RCC 7860 (cell line): ENCODE measurements at places on chromosomes 7 and 10.

DNA sequence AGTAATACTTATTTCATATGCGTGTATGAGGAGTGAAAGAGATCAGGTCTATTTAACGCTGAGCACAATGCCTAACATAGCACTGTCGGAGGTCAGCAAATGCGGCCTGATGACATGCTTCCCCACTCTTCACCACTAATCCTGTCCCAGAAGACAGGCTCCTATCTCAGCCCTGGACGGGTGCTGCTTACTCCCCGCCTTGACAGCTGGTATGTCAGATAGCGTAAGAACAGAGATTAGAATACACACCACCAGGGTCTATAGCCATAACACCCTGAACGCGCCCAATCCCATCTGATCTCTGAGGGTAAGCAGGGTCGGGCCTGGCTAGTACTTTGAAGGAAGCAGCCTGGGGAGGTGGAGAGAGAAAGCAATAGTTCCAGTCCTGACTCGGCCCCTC lies 32.3 kb upstream of the TM9SF3 start:
- DNase-seq: no peak

GRCh38 chr10:10662716-10663408 lies 354.8 kb upstream of the CELF2 start:
- no peak for DNase-seq

DNA sequence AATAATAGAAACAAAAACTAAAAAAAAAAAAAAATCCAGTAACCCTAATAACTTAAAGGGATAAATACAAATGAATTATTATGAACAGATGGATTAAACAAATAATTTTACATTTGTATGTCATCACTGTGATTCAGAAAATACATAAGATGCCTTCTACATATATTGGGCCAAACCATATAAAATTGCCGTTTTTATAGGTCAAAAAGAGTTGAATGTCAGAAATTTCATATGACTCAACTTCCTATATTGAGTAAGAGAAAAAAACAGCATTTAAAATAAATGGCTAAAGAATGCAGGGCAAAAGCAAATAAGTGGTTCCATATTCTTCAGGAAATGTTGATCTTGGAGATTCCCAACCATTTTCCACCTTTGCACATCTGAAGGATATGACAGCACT lies 9.4 kb downstream of the SLC35B4 start:
- DNase-seq: no peak

GRCh38 chr7:156123362-156123761 lies 311.1 kb upstream of the SHH start:
- DNase-seq: no peak

- DNase-seq: no peak
Observed at GRCh38 chr10:112006407-112006806, 177.2 kb downstream of the GPAM start.

GRCh38 chr7:27641581-27642230 lies 21.0 kb downstream of the HIBADH start:
- DNase-seq: peak; percentile 62

DNA sequence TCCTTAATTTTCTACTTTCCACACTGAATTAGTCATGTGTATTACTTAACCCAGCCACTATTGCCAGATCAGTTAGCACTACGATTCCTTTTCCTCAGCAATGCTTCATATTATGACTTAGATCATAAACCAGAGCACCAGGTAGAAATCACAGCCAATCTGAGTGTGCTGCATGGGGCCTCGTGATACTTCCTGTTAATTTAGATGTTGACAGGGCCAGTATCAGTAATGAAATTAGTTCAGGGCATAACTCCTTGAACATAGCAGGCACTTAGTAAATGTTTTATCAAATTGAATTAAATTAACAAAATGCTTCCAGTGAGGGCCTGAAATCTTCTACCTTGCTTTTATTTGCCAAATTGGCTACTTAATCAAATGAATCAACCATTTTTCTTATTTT lies 169.3 kb upstream of the LRGUK start:
- DNase-seq: no peak

DNA sequence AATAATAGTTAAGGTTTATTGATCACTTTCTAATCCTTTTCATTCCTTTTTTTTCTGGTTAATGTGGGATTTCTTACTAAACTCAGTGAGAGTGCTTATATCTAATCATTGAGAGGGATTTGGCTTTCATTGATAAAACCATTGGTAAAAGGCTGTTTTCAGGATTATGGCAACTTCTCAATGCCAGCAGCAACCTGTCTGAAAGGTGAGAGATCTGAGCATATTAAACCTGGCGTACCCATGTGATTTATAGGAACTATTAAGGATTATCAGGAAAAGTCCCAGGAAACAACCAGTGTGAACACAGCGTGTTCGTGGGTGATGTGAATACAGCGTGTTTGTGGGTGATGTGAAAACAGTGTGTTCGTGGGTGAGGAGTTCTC lies 65.9 kb downstream of the PDIA4 start:
- DNase-seq: no peak

DNA sequence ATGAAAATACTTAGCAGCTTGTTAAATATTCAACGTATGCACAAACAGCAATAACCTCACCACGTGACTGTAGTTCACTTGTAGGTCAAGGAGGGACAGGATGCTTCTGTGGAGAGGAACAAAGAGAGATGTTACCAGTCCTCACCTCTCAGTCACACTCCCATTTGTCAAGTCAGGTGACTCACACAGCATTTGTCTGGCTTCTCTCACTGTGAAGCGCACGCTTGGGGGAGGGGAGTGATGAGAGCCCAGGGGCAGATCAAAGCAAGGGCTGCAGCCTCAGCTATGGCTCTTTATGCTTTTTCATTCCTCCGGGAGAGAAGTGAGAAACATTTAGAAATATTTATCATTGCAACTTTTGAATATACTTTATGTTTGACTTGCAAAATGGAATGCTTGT lies 2.9 kb upstream of the RBM20 start:
- DNase-seq: peak; percentile 72

- no peak for DNase-seq
Observed at GRCh38 chr10:63221950-63222349, 88.8 kb downstream of the NRBF2 start.

DNA sequence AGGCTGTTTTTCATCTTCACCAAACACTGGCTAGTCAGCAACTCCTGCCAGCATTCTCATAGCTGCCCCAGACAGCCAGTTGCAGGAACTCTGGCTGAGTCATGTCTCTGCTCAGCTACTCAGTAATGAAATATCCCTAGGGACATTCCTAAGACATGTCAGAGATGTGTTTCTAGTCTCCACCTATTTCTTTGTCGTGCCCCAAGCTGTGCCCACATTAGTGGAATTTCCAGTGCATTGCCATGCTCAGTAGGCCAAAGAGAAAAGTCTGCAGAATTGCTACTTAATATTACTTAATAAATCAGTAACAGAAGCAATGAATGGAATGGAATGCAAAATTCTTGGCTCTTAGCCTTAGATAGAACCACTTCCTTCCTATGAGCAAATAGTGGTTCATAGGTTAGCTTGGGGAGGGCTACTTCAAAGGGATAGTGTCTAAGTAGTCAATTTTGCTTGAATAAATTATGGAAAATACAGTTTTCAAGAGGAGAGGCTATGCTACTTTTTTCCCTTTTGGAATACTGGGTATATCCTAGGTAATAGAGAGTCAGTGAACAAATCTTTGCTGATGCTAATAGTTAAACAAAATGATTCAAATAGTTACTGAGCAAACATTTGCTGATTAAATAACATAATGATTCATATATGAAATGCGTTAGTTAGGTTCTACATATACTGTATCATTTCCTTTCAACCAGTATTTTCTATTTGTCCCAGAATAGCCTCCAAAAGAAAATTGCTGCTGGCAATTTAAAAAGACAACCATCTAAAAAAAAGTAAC lies 23.6 kb upstream of the SEMA3C start:
- DNase-seq: peak; percentile 100

- DNase-seq: no peak
Observed at GRCh38 chr10:93844979-93845626, 48.7 kb upstream of the SLC35G1 start.

DNA sequence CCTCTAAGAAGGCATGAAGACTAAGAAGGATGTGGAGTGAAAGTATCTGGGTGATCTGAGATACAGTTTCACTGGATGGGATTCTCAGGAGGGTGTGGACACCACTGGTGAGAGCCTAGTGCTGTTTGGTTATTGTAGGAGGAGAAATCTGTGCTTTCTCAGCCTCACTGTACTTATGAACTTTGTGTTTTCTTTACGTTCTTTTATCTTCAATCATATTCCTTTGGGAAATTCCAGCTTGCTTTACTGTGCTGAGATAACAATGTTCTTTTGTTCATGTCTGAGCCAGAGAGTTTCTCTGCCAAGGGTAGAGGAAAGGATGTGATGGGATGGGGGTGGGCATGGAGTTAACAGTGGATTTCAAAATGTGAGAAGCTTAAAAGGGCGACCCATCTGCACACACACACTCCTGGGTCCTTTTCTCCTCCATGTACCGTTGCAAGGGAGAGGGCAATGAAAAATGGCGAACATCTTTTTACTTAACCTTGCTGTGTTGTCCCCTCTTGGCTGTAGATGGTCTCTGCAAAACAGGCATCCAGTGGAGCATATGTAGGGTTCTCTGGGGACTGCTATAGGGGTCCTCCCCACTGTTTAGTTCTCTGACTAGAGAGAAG lies 25.0 kb upstream of the TAX1BP1 start:
- no peak for DNase-seq

DNA sequence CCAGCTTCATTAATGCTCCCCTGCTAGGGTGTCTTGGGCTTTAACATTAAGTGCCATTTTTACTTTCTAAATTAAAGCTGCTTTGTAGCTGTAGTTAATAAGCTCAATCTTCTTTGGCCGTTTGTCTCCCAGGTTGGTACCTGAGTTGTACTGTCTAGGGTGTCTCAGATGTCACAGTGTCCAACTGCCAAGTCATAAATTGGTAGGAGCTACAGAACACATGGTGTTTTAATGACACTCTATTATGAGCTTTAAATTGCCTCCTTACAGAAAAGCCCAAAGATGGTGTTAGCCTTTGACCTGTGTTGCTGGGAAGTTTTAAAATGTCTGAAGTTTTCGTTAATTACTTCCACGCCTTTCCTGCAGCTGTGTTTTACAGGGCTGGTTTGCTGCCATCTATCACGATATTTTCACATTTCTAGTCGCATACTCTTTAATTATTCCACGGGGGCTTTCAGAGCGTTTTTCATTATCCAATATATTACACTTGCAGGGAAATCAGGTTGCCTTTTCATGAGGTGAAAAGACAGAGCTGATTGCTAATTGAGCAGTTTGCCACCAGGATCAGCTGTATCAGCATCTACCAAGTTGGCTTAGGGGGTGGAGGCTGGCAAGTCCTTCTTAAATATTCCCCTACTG lies 247.8 kb upstream of the PLPP4 start:
- DNase-seq: no peak

DNA sequence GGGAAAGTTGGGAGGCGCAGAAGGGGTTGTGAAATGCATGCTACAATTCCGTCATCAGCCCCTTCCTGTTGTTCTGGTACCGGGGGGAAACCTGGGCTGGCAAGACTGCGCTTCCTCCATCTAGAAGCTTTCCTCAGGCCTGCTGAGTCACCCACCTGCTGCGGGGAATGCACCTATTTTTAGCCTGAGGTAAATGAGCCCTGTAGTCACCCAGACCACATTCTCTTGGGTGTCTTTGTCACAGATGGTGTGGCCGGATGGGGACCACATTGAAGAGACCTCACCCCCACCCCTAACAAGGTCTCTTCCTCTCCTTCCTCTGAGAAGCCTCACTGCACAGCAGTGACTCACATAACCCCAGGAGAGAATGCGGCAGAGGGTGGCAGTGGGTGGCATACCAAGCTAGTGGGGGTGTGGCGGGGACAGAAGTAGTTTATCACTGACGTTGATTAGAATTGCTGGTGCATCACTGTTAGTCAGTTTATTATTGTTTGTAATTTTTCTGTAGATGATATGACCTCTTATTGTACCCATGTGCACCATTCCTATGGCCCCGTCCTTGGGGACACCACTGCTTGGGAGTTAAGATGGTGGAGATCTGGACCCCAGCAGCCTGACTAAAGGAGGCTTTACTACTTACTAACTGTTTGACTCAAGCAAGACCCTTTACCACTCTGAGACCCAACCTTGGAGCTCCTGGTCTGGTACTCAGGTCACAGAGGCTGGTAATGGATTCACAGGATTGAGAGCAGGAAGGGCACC lies 83.0 kb upstream of the DUSP5 start:
- peak; percentile 99 for DNase-seq

- DNase-seq: no peak
Observed at GRCh38 chr10:12606461-12606860, 257.1 kb downstream of the CAMK1D start.

DNA sequence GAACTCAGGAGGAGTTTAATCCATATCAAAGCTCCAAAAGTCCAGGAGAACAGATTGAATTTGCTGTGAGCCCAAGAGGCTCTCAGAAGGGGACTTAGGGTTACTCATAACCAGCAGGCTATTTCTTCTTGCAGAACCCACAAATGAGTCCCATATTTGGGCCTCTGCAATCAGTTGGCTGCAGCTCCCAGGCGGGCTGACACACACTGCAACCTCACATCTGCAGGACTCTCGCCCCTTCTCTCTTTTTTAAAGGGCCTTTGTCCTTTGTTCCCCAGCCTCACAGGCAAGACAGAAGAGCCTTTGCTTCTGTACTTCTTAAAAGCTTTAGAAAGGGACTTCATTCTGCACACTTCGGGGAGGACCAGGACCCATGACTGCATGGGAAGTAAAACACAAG lies 26.7 kb downstream of the CREB3L2 start:
- DNase-seq: no peak

- DNase-seq: no peak
Observed at GRCh38 chr10:28331841-28332240, 29.0 kb upstream of the MPP7 start.

DNA sequence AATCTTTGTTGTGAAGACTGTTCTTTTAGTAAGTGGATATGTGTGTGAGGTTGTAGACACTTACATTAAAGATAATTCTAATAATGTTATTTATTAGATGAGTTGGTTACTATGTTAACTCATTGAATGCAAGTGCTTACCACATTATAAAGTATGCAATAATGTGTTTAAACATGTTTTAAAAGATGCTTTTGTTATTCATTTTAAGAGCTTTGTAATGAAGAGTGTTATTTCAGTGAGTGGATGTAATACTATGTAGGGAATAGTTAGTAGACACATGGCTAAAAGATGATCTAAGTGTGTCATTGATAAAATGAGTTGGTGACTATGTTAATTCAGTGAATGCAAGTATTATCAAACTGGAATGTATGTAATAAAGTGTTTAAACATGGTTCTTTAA lies 70.0 kb upstream of the VOPP1 start:
- no peak for DNase-seq

- no peak for DNase-seq
Observed at GRCh38 chr10:57979491-57979890, 288.2 kb downstream of the IPMK start.

GRCh38 chr10:102184606-102185005 lies 32.4 kb downstream of the NOLC1 start:
- no peak for DNase-seq
